ENCODE measurements at places on chromosomes 7 and 10.

- no peak for DNase-seq
Observed at GRCh38 chr7:108077709-108078108, 52.5 kb downstream of the LAMB4 start.

DNA sequence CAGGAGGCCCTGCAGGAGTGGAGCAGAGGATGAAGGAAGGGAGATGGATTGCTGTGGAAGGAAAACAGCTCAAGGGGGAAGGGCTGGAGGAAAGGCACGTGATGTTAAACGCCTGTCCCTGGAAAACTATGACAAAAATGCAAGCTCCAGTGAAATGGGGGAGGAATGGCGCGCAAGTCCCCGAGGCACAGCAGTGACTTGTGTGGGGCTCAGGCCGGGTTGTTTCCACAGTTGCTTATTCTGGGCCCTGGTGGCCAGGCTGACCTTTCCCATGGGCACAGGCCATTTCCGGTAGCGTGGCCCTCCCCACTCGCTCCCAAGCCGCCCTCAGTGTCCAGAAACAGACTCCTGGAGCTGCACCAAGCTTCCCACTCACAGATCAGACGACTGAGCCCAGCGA, 68.1 kb upstream of the PDGFA start:
- no peak for DNase-seq

DNA sequence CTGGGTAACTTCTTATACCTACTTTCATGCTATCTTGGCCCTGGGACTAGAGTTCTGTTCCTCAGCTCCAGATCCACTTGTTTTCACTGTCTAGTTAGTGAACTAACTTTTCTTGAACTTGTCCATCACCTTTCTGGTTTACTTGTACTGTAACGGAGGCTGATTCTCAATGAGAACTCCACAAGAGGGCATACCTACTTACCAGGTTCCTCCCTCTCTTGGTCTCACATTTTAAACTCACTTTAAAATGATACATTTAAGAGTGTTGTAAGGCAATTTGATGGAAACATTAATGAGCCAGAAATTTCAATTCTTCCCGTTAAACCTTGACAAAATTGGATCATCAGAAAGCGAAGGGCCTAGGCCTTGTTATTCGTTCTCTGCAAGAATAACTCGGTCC, 111.6 kb downstream of the MAGI2 start:
- no peak for DNase-seq

DNA sequence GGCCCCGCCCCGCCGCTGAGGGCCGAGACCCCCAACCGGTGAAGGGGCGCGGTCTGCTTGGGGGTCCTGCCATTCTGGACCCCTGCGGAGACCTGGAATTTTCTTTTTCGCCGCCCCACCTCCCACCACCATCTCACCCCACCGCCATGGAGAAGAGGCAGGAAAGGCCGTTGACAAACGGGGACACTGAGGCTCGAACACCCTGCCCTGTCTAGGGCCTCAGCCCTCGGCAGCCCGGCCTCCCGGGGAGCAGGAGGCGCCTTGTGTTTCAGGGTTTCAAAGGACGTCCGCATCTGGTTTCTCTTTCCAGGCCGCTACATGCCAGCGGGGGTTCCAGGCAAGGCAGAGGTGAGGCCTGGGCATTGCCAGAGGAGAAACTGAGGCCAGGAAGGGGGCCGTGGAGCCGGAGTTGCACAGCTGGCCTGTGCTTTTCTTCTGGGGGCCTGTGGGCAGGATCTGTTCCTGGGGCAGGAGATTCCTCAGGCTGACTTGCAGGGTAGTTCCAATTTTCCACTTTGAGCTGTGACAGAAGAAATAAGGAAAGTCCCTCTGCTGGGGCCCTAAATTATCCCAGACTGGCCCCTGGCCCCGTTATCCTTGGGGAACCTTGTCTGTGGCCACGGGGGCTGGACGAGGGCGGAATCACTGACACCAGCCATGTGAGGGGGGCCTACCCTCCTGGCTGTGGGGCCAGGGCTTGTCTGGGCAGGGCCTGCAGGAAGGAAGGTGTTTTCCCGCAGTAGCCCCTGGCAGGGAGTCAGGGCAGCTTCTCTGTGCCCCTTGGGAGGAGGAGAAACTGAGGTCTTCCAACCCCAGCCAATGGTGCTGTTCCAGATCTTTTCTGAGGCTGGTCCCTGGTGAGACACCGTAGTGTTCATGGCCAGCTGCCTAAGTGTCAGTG, 900 bp upstream of the MICALL2 start:
- no peak for DNase-seq

GRCh38 chr7:115340828-115341227, 418.9 kb downstream of the MDFIC start:
- no peak for DNase-seq

- DNase-seq, result no peak
Observed at GRCh38 chr10:78657862-78658165, 411.0 kb upstream of the ZMIZ1 start.

DNA sequence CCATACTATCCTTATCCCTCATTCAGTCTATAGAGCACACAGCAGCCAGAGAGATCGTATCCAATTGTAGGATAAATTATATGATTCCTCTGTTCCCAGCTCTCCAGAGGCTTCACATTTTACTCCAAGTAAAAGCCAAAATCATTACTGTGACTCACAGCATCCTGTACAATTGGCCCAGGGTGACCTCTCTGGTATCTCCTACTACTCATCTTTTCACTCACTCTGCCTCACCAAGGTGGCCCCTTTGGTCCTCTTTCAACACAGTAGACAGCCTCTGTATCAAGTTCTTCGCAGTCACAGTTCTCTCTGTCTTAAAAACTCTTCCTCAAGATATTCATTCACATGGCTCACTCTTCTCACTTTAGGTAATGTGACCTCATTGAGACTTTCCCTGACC, 72.6 kb upstream of the LSM8 start:
- no peak for DNase-seq

- no peak for DNase-seq
Observed at GRCh38 chr7:8103282-8103681, 134.7 kb downstream of the GLCCI1 start.

DNA sequence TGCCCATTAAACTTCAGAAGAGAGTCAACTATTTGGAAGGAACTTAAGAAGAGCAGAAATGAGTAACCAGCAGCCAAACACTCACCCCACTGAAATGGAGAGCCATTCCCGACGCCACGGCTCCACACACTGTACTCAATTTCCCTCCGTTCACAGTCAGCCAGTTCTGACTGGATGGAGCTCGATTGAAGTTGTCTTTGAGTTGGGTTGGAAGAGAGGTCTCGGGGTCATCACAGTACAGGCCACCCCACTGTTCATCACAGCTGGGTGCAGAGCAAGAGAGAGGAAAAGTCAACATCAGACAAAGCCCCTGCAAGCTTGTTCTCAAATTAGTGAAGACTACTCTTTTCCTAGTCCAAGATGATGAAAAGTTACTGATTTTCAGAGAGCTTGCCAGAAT, 75.9 kb upstream of the SLC26A5 start:
- DNase-seq, result no peak

- DNase-seq, result no peak
Observed at GRCh38 chr7:131674131-131674530, 117.7 kb upstream of the PODXL start.

DNA sequence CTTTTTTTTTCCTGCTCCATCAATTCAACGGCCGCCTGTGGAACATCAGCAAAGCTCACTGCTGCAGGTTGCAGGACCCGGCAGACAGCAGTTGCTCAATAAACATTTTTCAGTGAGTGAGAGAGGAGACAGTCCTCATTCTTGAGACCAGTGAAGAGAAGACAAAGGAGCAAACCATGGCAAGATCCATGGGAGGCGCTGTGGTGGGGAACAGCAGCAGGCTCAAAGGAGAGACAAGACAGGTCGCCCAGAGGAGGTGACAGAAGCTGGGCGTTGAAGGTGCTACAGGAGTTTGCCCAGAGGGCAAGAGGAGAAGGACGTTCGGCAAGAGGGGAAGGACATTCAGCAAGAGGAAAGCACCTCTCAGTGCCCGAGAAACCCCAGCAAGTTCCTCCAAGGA, 74.5 kb upstream of the FGFR2 start:
- DNase-seq, result no peak

DNA sequence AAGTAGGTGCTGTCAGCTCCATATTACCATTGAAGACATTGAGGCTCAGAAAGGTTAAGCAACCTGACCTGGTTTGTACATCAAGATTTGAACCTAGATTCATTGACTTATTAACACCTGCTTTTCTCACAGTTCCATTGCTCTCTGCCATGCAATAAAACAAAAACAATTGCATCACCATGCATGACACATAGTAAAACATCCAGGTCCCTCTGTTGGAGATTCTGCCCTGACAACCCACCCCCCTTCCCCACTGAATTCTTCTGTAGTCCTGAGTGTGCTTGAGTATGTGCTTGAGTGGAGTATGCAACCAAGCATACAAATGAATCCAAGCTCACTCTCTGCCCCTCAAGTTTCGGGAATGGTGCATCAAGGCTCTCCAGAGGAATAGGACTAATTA, 6.0 kb upstream of the LMBR1 start:
- no peak for DNase-seq

DNA sequence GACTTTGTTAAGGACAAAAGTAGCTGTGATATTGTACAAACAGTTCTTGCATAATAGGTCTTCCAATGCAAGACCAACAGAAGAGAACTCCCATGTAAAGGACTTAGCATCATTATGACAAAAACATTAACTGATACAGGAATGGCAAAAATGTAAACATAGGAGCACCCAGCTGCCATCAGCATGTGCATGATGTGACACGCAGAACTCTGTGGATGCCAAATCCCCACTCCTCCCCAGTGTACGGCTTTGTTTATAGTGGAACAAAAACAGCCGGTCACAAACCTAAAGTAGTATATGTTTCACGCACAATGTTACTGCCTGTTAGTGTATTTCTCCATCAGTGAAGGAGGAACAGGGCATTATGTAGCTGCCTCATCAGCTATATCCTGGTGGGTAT, 316.0 kb upstream of the AOAH start:
- no peak for DNase-seq

DNA sequence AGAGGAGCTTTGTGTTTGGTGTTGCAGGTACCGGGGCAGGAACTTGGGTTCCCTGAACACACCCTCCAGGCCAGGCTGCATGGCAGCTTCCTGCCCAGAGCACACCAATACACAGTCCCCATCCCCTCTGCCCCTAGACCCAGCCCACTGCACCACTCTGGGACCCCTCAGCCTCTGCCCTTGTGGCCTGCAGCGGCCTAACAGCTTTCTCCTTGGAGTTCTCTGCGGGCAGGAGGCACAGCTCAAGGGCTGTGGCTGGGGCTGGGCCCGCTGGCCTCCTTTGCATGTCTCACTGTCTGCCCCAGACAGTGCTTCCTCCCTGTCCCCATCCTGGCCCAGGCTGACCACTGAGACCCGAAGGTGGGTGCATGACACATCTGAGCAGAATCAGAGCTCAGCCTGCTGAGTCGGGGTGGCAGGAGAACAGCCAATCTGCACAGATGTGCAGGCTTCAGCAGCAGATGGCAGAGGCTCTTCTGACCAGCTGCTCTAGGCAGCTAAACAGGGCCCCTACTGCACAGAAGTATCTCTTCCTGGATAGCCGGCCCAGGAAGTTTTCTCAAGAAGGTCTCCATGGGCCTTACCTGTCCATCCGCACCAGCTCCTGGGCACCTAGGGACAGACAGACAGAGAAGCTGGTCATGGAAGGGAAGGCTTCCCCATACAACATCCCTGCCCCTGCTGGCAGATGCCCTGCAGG, 20.8 kb downstream of the VSIR start:
- DNase-seq, result no peak

DNA sequence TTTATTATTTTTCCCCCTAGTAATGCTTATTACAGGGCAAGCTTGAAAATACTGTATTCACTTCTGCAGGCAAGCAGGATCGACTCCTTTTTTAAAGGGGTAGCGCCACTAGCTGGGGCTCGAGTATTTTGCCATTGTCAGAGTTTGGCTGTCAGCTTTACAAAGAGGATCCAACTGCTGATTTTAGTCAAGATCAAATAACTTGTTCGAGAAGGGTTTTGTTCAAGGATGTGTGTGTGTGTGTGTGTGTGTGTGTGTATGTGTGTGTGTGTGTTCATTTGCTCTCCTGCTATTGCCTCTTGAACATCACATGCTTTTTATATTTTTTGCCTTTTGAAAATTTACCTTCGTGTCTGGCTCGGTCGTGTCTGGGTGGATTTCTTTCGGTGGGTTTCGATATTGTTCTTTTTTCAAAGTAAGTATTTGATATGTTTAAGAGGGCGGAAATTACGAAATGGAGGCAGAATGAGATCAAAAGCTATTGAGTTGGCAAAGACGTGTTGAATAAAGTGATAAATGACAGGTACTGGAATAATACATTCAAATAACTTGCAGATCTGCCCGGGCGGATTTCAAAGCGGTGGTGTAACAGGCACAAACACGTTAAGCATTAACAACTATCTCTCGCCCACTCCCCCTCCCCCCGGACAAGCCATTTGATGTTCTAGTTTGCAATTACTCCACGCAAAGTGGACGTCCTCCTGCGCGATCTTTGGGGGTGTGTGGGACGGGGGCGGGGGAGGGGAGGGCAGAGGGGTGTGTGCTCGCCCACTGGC, 1.1 kb downstream of the ARID5B start:
- DNase-seq, result no peak

- DNase-seq, result no peak
Observed at GRCh38 chr10:116919706-116920105, 70.4 kb downstream of the ENO4 start.

GRCh38 chr10:18328941-18329340, 188.7 kb downstream of the CACNB2 start:
- no peak for DNase-seq

DNA sequence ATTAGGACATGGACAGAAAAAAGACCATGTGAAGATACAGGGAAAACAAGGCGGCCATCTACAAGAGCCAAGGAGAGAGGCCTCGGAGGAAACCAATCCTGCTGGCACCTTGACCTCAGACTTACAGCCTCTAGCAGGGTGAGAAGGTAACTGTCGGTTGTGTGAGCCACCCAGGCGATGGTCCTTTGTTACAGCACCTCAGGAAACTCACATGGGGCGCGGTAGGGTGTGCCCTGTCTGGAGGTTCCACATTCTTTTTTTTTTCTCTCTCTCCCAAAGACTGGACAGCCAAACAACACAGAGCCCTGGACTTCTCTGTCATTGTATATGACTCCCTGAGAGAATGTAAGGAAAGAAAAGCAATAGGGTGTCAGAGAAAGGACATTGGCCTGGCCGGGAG, 163.2 kb downstream of the KCNMA1 start:
- no peak for DNase-seq

DNA sequence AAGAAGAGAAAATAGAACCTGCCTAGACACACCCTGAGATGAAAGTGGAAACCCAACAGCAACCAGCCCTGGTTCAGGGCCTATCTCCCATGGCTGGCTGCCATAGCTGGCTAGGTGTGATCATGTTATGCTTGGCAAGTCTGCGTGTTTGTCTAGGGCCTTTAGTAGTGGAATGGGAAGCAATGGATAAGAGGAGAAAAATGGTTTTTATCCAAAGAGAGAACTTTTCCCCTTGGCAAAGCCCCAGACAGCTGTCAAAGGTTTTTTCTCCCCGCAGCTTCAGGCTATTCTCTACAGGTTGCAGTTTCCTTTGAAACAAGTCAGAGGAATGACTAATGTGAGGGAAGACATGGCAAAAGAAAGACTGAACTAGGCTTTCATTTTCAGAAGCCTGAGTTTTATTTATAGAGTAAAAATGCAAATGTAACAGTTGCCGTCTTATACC, 161.5 kb downstream of the SEMA3D start:
- peak; percentile 32 for DNase-seq

GRCh38 chr10:51522858-51523257, 176.5 kb downstream of the CSTF2T start:
- no peak for DNase-seq

- DNase-seq, result no peak
Observed at GRCh38 chr10:13366891-13367290, 18.8 kb upstream of the SEPHS1 start.

- no peak for DNase-seq
Observed at GRCh38 chr7:50155755-50156154, 62.7 kb upstream of the ZPBP start.
